ENCODE measurements at places on chromosomes 6 and 20.

DNA sequence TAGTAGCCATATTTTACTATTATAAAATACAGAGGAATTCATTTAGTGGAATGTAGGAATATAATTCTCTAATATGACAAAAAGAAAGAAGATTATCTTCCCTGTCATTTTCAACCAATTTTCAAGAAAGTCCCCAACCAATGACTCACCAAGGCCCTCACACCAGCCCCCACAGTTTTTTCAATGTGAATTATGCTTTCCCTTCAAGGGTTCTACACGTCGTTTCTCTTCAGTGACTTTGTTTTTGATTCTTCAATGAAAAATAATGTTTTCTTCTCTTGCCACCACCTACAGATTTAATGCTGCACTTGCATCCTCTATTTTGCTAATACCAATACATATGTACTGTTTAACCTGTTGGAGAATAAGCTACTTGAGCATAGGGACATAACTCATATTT lies 841.3 kb downstream of the PHF3 start:
- DNase-seq = no peak

DNA sequence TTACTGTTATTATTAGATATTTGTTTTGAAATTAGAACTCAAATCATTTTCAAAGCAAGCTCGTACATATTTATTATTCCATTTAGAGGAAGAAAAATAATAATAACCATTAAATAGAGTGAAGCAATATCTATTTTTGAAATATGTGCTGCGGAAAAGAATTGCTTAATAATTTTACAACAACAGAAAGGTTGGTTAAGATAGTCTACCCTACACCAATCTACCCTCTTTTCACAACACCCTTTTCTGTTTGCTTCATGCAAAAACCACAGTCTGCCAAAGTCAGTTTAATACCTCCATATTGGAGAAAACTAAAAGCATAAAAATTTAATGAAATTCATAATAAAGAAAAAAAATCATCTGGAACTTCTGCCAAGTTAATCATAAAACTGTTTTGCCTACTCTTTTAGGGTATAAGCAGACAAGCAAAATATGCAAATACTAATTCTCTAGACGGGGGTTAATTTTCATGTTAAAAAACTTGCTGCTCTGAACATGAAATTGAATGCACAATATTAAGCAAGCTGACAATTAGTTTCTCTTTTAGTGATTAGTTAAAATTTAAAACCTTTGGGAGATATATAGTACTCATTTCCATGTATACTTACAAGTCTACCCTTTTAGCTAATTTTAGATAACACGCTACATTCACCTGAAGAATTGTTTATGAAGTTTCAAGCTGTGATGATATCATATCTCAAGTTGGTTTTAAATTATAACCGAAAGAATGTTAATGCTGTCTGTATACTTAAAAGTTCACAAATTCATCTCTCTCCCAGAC lies 100.2 kb downstream of the AHI1 start:
- no peak for DNase-seq

GRCh38 chr6:56199956-56200355 lies 47.4 kb downstream of the COL21A1 start:
- no peak for DNase-seq

DNA sequence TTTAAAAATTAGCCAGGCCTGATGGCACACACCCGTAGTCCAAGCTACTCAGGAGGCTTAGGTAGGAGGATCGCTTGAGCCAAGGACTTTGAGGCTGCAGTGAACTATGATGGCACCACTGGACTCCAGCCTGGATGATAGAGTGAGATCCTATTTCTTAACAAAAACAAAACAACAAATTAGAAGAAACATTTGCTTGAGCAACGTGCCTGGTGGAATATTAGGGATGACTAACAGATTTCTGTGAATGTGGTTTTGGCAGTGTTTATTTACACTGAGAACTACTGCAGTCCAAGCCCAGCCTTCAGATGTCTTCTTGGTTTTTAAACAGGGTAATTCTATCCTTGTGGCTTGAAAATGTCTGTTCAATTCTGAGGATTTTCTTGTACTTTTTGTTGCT lies 9.2 kb downstream of the PPP1R3G start:
- no peak for DNase-seq

DNA sequence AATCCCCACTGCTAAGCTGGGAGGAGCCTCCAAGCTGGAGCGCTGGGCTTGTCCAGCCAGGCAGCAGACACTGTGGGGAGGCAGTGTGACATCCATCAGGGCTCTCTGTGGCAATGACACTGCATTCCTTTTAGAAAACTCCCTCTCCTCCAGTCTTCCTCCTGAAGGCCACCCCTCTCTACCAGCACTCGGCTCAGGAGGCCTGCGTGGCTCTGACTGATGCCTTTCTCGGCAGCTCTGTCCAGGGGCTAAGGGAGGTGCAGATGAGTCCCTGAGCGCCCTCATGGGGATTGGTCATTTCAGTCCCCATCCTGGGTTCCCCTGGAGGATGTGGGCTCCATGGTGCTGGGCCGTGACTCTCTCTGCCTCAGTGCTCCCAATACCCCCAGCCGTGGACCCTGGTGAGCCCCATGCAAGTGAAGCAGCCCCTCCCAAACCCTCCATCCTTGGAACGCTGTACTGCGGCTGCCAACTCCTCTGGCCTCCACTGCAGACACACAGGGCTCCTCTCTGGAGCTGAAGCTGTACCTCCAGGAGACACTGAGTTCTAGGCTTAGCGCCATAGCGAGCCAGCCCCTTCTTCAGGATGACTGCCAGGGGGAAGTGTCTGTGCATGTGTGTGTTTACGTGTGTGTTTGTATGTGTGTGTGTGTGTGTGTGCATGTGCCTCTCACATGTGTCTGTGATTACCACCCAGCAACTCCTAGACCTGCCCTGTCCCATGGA lies 209.6 kb downstream of the ERMARD start:
- no peak for DNase-seq

- DNase-seq = no peak
These were observed 60.9 kb upstream of the RBM24 start for GRCh38 chr6:17220040-17220910.

DNA sequence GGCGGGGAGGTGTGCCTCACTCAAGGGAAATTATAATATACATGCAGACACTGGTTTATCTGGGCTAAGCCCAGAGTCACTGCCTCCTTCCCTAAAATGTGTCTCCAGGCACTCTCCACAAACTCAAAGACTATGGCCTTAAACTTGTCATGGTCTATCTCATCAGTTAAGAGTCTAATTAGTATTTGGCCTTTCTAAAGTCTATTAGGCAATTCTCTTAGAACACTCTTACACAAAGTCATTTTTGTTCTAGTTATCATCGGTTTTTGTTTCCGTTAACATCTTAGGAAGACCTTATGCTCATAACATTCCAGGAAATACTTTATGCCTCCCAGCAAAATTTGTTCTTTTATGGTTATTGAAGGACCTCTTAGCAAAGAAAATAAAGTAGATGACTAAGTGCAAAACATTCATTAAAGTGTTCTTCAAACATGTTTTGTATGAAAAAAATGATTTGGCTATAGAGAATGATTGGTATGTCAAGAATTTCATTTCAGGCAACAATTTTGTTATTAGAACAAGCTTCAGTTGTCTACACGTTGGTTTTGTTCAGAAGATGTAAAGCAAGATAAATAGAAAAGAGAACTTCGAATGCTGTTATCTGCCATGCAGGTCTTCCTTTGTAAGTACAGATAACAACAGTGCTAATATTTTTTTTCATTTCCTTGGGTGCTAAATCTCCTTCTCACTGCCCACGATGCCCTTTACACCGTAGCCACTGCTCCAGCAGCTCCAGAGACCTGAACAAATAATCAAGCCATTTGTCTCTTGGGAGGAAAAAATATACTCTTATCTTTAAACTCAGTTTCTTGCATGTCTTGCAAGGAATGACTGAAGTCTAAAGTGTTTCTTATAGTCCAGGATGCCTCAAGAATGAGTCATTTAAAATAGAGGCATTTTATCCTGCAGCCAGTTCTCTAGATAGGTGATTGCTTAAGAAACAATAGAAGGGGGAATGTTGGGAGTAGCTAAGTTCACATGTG lies 170.4 kb downstream of the HTR1B start:
- no peak for DNase-seq

GRCh38 chr6:131216246-131216645 lies 81.0 kb downstream of the AKAP7 start:
- no peak for DNase-seq

DNA sequence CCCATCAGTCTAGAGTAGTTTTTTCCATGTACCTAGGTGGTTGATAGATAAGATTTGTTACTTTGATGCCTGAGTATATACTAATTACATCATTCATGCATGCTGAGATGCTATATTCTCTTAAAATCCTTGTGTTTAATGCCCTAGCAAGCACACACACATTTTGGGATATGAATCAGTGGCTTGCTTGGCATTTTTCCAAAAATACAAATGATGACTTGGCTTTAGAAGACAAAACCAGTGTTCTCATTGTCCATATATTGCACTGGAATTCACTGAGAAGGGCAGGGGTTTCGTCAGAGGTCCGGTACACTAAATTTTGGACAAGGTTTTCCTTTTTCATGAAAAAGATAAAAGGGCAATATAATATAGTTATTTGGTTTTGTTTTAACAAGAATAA lies 24.9 kb downstream of the GTPBP2 start:
- no peak for DNase-seq

- DNase-seq = no peak
These were observed 25.1 kb downstream of the PXDC1 start for GRCh38 chr6:3726421-3726820.

- DNase-seq = no peak
These were observed 123.1 kb downstream of the OLIG3 start for GRCh38 chr6:137370871-137371633.

DNA sequence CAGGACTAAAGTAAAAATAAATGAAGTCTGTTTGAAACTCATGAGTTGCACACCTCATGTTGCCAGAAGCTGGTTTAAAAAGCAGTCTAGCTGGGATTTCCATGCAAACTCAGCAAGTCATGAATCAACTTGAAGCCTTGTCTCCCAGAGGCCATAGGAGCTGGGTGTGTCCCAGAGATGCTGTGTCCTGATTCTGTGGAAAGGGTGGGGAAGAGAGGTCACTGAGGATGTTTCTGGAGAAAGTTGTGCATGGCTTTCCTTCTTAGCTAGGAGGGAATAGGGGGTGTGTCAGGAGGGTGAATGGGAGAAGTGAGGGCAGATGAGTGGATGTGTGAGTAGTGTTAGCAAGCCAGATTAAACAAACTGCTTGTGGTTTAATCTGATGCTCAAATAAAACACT lies 111.3 kb downstream of the ADAT2 start:
- DNase-seq = no peak

- DNase-seq = no peak
These were observed 720 bp downstream of the PCED1A start for GRCh38 chr20:2839732-2840137.

DNA sequence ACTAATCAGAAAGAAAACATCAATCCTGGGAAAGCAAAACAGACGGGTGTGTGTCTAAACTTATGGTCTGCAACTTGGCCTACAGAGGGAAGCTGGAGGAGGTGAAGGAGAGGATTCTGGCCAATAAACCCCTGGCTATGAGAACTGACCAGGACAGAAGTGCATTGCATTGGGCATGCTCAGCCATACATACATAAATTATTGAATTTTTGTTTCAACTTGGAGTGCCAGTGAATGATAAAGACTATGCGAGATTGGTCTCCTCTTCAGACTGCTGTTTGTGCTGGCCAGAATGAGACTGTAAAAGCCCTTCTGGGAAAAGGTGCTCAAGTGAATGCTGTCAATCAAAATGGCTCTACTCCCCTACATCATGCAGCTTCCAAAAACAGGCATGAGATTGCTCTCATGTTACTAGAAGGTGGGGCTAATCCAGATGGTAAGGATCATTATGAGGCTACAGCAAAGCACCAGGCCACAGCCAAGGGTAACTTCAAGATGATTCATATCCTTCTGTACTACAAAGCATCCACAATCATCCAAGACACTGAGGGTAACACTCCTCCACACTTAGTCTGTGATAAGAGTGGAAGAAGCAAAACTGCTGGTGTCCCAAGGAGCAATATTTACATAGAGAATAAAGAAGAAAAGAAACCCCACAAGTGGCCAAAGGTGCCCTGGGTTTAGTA lies 17.4 kb downstream of the ADNP start:
- no peak for DNase-seq

GRCh38 chr20:1232286-1233111 lies 6.7 kb downstream of the RAD21L1 start:
- DNase-seq = no peak

- DNase-seq = no peak
These were observed 88.3 kb downstream of the SH3BGRL2 start for GRCh38 chr6:79719248-79719960.

DNA sequence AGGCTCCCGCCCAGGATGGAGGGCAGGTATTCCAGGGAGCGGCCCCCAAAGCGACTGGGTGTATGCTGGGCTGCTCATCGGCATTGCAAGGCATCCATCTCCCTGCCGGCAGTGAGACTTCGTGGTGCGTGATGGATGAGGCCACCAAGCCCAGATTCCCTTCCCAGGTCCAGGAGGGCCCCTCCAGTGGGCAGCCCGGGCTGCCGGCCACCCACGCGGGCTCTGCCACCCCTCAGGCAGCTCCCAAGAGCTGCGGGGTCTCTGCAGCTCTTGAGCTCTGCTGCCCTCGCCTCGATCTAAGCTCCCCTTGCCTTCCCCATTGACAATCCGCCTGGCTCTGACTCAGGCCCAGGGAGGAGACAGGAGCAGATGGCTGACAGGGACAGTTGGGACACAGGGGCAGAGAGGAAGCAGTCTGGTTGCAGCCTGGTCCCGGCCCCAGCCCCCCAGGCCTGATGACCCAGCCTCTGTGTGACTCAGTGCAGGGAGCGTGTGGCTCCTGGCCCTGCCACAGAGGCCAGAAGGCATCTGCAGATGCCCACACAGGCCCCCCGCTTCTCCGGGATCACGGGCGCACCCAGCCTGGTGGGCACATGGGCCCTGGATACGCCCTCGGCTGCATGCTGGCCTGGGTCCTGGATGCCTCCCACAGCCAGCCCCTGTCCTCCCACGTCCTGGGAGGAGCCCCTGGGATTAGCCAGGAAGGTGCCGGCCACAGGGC lies 33.0 kb downstream of the SLCO4A1 start:
- DNase-seq = no peak

DNA sequence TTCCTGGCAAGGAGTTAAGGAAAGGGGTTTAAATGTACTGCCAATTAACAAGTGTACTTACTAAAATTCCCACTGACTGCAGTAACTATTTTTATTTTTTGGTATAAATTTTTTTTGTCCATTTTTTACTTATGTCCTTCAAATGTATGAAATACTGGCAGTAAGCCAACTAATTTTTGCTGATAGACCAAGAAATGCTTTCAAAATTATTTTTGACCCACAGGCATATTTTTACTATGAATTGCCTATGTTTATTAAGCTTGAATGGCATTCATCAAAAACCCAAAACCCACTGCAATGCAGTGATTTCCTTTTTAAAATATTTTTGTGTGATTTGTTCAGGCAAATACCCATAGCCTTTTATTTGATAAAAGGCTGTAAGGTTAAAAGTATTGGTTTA lies 560.1 kb downstream of the UTRN start:
- no peak for DNase-seq

DNA sequence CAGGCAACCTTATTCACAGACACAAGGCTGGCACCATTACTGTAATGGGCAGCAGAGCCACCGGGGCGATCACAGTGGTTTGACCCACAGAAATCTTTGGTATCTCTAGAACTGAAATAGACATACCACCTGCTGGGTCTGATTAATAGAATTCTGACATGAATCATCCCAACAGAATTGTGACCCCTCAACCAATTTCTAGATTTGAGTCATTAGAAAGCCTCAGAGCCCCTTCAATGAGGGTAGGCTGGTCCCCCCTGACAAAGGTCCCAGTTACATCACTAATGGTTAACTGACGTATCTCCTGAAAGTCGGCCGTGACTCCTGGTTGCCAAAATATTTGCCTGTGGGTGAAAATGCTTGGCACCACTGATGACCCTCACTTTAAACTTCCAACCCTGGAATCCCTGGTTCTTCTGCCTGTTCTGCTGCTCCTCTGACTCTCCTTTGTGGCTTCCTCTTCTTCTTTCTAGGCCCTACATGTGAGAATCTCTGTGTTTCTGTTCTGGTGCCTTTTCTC lies 124.9 kb upstream of the ARID1B start:
- DNase-seq = no peak

Data from CD4-positive, alpha-beta T cell treated with Interleukin-12 subunit alpha and Interleukin-12 subunit beta, for 1 hour (primary cell).